ENCODE measurements at places on chromosomes 7 and 10.

- DNase-seq = no peak
Measured at GRCh38 chr7:94829987-94830386, 77.4 kb upstream of the PPP1R9A start.

GRCh38 chr7:135976312-135977006 is 700 bp downstream of the MTPN start:
- DNase-seq = peak; percentile 12

DNA sequence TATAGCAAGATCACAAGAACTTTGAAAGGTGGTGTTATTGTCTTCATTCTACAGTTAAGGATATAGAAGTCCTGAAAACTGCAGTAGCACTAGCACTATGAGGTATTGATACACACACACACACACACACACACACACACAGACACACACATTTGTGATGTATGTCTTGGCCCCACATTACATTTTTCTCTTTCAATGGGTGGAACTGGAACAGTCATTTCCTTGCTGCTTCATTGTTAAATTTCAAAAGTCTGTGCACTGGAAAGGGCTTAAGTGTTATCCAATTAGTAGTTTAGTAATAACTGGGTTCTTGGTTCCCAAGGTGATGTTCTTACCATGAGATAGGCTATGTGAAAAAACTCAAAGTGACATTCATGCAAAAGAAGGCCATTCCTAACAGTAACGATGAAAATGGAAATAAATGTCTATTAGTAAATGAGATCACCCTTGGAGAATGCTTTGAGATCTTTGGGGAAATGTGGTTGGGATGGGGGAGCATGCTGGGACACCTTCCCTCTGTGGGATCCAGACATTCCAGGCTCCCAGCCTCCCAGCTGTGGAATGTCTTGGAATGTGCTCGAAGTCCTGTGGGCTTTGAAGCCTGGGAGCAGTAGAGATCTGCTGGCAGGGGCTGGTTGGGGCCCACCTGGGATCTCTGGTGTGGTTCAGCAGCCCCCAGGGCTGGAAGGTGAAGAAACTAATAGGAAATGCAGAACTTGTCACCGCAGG is 37.4 kb upstream of the CALD1 start:
- no peak for DNase-seq

- no peak for DNase-seq
Measured at GRCh38 chr7:121352323-121352722, 23.5 kb downstream of the WNT16 start.

DNA sequence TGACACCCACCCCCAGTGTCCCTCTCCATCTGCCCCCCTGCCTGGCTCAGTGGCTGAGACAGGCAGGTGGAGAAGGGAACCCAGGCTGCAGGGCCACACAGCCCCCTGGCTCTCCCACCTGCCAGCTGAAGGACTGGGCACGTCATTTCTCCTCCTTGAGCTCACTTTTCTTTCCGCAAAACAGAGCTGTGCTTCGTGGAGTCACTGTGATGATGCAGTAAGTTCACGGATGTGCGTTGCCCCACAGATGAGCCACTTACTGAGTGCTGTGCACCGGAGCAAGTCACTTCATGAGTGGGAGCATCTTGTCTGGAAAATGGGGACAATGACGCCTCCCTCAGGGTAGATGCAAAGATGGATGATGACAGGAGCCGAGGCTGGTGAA is 2.7 kb downstream of the OPN4 start:
- no peak for DNase-seq

DNA sequence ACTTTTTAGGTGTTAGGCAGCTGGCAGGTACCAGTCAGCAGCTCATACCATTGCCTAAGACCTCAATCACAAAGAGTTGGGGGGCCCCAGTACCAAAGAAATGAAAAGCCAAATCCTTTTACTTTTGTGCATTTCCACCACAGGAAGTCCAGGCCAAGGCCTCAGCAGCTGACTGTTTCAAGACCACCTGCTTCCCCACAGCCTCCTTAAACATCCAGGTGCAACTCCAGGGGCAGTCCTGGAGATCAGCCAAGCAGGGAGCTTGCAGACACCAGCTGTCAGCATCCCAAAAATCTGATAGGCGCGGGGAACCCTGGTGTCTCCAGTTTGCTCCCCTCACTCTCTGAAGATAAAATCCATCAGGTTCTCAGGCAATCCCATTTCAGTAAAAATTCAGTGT is 91.5 kb upstream of the EFCAB10 start:
- no peak for DNase-seq

GRCh38 chr7:140769852-140770251 is 73.3 kb downstream of the NDUFB2 start:
- DNase-seq = no peak

- no peak for DNase-seq
Measured at GRCh38 chr7:107867858-107868466, 23.0 kb upstream of the DLD start.

DNA sequence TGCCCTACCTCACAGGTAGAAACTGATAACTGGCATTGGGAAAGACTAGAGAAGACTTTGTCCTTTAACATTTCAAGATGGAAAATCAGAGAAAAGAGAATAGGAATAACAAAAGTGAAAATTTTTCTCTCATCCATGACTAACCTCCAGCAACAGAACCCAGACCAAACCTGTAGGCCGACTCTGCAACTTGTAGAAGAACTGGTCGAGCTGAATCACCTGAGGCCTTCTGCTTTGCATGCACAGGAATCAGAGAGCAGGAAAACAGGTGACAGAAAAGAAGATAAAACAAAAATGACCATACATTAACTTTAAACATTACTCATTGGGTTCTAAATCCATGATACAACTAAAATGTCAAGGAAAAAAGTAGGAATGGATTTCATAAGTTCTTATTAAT is 137.1 kb downstream of the SLC25A13 start:
- no peak for DNase-seq

DNA sequence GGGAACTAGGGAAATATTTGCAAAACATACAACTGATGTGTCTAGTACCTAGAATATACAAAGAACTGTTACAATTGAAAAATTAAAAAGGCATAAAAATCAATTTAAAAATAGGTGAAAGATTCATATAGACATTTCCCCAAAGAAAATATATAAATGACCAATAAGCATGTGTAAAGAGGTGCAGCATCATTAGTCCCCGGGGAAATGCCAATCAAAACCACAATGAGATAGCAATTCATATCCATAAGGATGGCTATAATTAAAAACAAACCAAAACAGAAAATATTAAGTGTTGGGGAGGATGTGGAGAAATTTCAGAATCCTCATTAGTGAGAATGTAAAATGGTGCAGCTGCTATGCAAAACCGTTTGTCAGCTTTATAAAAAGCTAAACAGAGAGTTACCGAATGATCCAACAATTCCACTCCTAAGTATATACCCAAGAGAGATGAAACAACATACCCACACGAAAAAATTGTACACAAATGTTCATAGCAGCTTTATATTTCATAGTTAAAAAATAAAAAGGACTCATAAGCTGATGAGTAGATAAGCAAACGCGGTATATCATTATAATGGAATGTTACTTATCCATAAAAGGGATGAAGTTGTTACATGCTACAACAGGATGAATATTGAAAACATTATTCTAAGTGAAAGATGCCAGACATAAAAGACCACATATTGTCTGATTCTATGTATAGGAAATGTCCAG is 210.1 kb upstream of the INHBA start:
- DNase-seq = no peak

Measured in stimulated activated CD4-positive, alpha-beta T cell treated with anti-CD3 and anti-CD28 coated beads, TNF-alpha, amount 100 ng/mL, for 48 hours (primary cell).